ENCODE measurements at places on chromosomes 3 and 15.

GRCh38 chr15:66785637-66786036 lies 83.6 kb downstream of the SMAD6 start:
- DNase-seq = no peak

- DNase-seq = no peak
Measured at GRCh38 chr3:170864525-170865208, 5.3 kb downstream of the RPL22L1 start.

DNA sequence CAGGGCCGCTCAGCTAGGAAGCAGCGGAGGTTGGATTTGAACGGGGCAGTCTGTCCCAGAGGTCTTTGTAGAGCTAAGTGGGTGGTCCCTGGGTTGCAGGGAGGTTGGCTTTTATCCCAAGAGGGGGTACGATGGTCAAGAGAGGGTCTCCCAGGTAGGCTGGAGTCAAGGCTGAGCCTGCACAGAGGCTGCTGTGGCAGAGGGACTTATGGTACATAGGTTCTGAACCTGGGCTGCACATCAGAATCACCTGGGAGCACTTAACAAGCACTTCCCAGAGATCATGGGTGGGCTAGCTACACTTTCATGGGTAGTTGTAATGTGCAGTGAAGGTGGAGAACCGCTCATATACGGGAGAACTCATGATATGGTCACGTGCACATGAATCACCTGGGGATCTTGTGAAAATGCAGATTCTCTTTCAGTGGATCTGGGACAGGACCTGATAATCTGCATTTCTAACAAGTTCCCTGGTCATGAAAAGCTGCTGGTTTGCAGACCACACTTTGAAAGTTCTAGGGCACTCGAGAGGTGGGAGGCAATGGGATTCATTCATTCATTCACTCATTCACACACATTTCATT lies 2.9 kb upstream of the RASGRF1 start:
- no peak for DNase-seq

DNA sequence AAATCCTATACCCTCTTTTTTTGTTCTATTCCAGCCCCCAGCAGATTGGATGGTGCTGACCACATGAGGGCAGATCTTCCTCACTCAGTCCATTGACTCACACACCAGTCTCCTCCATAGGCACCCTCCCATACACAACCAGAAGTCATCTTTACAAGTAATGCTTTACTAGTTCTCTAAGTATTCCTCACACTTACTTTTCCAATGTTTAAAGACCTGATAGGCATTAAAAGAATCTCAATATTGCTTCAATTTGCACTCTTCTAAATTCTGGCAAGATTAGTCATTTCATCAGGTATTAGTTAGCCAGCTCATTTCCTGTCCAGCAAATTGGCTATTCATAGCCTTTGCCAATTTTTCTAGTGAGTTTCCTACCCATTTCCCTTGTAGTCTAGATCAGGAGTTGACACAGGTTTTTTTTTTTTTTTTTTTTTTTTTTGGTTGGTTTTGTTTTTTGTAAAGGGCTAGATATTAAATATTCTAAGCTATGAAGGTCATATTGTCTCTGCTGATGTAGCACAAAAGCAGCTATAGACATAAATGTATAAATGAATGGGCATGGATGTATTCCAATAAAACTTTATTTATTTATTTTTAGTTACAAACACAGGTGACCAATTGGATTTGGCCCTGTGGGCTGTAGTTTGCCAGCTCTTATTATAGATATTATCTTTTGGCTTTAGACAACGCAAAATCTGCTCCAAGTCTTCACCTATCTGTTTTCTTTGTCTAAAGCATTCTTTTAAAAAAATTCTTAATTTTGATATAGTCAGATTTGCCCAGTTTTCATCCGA lies 76.1 kb downstream of the ABHD5 start:
- DNase-seq = no peak

DNA sequence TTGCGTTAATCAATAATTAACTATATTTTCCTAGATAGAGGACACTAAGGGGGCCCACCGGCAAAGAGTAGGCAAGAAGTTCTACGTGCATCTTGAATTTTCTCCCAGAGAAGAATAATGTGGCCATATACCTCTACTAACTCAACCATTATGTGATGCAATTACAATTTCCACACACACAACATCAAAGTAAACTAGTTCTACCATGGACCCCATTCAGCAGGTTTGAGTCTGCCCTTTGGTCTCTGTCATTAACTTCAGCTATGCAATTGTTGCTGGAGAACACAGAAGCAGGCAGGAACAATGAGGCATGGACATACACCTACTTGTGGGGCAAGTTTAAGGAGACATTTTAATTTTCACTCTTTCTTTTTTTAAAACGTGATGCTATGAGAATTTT lies 705.9 kb downstream of the PDCD6IP start:
- DNase-seq = no peak

DNA sequence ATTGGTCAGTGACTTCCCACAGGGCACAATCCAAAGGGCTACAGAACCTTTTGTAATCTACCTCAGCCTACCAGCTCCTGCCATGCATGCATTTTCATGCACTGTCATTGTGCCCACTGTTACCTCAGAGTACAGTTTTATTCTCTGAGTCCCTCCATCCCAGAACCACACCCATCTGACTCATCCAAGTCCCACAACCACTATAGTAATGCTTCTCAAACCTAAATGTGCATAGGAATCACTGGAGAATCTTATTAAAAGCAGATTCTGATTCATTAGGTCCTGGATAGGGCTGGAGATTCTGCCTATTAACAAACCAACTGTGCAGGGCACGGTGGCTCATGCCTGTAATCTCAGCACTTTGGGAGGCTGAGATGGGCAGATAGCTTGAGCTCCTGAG lies 3.7 kb upstream of the B3GALNT1 start:
- DNase-seq = peak; percentile 24

DNA sequence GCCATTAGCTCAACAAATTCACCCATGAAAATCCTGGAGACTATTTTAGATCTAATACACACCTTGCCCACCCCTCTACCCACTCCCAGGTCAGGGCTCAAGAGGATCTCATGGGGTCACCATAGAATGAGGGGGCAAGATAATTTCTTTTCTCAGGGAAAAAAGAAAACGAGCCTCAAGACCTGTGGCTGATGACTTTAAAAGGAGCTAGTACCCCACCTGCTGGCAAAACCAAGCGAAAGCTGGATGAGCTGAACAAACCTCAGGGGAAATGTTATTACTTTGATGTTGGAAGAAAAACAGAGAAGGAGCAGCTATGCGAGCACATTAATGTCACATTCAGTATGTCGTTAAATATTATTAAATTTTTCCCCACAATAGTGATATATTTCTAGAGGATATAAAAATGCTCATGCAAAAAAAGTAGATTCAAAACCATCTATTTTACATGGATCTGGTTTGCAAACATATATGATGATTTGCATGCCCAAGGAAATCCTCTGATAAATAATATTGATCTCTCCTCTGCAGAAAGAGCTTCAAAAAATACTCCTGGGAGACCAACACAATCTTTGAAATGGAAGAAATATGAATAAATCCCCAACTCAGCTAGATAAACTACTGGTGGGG lies 37.7 kb downstream of the PLD1 start:
- DNase-seq = peak; percentile 79

GRCh38 chr3:37016903-37017302 lies 23.6 kb downstream of the MLH1 start:
- no peak for DNase-seq

GRCh38 chr15:51284871-51285270 lies 53.5 kb downstream of the CYP19A1 start:
- DNase-seq = no peak
